ENCODE measurements at places on chromosomes 6 and 20.

- no peak for DNase-seq
Measured at GRCh38 chr20:59817846-59818615, 115.4 kb downstream of the SYCP2 start.

GRCh38 chr20:21396599-21397340 is 556 bp downstream of the NKX2-4 start:
- DNase-seq = peak; percentile 2

DNA sequence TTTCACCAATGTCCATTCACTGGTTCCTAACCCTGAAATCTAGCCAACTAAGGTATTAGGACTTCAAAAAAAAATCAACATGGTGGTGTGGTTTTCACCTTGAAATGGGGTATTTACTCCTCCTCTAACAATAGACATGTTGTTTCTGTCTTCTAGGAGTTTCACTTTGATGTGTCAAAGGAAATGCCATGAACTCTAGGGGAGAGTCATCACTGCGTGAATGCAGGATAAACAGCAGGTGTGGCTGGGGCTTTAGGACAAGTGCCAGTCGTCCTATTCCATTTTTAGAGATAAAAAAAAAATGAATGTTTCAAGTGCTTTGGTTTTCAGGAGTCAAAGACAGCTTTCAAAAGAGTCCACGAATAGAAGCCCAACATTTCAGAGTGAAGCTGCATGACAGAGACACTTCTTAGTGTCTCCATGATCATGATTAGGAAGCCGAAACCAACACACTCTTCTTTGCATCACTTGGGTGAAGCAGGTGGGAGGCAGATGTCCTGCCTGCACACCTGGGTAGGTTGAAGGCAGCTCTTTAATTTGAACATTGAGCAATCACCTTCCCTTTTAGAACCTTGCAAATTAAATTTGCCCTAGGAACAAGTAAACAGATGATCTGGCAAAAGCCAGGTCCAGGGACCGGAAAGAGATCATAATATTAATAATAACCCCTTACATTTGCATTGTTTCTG is 328.5 kb upstream of the PRDM1 start:
- no peak for DNase-seq

DNA sequence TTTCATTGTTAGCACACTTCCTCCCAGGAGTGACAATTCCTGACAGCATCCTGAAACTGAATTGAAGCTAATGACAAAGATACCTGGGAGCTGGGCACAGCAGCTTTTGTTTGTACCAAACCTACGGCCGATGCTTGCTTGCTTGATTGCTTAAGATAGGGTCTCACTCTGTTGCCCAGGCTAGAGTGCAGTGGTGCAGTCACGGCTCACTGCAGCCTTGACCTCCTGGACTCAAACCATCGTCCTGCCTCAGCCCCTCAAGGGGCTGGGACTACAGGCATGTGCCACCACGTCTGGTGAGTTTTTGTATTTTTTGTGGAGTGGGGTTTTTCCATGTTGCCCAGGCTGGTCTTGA is 84.7 kb upstream of the SCP2D1 start:
- no peak for DNase-seq

DNA sequence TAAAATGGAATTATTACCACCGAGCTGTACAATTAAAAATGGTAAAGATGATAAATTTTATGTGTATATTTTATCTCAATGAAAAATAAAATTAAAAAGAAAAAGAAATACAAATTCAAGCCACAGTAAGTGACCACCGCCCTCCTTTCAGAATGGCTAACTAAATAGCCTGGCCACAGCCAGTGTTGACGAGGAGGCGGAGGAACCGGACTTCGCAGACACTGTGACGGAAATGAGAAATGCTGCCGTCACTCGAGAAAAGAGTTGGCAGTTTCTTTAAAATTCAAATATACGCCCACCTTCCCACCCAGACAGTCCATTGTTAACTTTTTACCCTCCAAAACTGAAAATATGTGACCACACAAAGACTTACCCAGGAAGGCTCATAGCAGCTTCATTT is 50.0 kb downstream of the FOXF2 start:
- DNase-seq = no peak

- DNase-seq = no peak
Measured at GRCh38 chr6:7629321-7629720, 39.3 kb downstream of the SNRNP48 start.

- no peak for DNase-seq
Measured at GRCh38 chr6:115629415-115629814, 431.3 kb downstream of the FRK start.

DNA sequence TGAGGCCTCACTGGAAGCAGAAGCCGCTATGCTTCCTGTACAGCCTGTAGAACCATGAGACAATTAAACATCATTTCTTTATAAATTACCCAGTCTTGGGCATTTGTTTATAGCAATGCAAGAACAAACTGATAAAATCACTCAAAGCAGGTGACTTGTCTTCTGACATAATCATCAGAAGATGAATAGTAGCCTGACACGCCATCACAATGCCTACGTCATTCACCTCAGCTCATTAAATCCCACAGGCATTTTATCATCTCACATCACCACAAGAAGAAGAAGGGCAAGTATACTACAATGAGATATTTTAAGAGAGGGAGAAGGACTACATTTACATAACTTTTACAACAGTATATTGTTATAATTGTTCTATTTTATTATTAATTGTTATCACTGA is 3.1 kb upstream of the CAP2 start:
- DNase-seq = no peak

- DNase-seq = no peak
Measured at GRCh38 chr6:148689168-148689567, 57.7 kb upstream of the UST start.

DNA sequence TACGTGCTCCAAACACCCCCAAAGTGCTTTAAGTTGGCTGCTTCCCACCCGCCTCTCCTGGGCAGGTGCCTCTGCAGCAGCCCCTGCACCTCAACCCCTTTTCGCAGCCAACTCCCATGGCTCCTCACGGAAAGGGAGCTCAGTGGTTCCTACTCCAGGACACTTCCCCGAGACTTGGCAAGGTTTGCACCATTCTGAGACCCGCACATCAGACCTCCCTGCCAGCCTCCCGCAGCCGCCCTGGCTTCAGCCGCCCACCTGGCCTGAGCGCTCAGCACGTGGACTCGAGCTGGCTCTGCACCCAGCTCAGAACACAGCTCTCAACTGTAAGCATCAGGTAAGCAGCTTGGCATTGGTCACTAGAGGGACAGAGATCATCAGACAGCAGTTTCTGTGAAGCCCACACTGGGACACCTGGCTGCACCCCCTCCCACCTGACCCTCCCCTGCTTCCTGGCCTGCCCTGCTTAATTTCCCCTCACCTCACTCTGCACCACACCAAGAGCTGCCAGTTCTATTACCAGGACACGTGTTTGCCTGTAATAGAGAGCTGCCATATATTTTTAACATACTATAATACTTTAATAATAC is 28.5 kb downstream of the GMDS start:
- DNase-seq = no peak

DNA sequence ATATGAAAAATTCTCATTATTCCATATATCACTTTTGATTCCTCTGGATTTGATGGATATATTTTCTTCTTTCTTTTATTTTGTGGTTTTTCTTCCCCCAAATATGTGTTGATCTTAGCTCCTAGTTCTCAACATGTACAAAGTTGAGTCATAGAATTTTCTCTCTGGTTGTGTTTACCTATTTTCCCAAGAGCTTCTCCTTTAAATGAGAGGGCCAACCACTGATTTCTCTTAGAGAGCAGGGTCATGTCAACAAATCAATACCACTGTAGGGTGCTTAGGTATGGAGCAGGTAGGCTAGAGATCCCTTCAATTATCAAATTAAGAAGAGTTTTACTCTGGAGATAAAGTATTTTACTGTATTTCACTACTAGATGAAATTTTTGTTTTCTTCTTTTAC is 145.7 kb downstream of the BMP5 start:
- DNase-seq = no peak

DNA sequence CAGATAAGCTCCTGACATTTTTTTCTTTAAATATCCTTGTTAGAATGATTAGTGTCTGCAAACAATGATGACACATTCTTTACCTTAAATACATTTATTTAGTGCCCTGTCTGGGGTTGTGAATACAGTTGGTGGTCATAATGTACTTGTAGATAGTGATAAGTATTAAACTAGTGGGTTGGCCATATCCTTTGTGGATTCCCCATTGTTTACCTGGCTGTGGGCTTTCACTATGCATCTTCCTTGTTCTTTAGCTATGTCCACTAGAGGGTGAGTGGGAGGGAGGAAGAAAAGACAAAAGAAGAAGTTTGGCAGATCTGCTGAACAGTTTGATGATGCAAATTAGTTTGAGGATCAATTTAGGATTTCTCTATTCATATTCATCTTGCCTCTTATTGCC is 15.7 kb downstream of the HS3ST5 start:
- DNase-seq = no peak

DNA sequence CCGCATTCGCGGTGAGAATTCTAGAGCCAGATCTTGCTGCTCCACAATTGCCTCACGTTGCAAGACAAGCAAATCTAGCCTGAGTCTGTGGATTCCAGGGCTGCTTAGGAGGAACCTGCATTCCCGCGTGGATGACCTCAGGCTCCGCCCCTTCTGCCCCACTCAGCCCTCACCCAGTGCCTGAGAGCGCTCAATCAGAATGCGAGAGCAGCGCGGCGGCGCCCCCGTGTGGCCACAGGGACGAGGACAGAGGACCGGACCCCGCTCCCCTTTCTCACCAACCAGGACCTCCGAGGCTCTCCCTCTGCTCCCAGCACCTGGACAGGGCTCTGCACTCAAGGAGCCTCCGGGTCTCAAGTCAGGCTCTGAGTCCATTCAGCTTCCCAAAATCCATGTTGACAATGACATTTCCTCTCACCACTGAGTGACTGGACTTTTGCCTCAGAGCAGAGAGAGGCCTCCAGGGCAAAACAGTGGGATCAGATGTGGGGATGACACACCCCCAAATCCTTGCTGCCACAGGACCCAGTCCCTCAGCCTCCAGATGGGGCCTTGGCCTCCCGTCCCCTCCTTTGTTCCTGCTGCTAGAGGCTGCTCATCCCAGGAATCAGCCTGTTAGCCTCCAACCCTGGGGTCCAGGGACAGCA is 52.0 kb downstream of the RPP21 start:
- DNase-seq = peak; percentile 90

DNA sequence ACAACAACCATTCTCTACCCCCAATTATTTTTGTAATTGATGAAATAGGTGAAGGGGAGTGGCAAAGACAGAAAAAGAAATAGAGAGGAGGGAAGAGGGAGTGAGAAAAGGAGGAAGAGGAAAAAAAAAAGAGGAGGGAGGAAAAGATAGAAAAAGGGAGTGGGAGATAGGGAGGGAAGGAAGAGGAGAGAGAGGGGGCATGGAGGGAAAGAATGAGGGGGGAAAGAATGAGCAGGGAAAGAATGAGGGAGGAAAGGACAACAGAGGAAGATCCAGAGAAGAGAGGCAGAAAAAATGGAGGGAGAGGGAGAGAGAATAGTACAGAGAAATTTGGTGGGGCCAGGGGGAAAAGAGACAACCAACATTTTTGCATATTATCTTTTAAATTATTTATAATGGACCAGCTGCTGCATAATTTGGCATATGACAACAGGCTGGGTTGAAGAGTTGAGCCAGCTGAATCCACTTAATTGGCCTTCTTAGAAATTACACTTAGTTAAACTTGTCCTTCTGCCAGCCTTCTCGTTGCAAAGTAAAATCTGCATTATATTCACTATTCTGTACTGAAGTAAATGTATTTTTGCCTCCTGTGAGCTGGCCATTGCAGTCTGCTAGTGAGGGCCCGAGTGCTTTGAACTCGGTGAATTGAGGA is 101.0 kb downstream of the ARHGAP18 start:
- DNase-seq = no peak

DNA sequence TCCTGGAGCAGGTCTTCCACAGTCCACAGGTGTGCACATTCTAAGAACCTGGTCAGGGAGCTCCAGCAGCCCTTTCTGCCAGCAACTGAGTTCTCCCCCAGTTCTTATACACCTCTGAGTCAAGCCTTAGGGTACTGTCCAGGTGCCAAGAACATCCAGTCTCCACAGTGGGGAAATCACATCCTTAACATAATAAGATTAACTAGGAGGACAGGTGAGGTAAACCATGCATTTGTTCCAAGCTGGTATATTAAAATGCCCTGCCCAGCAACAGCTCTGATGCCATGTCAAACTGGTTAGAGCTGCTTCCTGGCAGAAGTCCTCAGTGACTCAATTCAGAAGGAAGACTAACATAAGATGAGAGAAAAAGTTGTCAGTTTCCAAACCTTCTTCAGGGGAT is 303.9 kb upstream of the SGK1 start:
- DNase-seq = no peak

DNA sequence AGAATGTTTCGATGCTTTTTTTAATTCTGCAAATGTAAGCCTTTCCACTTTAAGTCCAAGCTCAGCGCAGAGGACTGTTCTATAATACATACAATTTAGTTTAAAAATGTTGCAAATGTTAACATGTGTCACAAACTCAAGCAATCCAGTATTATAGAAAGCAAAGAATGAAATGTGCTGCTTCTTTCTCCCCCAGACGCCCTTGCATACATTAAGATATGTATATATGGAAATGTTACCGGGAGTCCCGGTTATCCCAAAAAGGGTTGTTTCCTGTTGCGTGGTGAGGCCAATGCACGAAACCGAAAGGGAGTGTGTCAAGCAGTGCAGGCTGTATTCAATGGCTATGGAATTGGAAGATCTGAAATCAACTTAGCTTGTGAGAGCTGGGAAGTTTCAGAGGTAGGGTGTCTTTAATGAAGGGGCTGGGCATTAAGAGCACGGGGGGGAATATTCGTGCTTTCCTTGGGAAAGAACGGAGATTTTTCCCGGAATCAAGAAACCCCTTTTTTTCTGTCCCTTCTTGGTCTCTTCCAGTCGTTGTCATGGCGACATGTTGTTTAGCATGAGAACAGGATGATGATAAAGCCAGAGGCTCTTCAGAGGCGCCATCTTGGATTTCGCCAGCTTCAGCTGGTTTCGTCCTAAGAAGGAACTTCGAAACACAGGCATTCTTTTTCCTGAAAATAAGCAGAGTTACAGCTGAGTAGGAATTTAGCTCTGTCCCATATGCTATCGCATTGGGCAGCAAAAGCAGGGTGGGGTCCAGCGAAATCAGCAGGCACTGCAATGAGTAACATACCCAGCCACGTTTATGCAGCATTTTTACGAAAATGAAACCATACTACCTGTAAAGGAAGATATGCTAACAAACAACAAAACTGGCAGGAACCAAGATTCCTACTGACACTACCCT is 10.1 kb upstream of the NQO2 start:
- DNase-seq = peak; percentile 45

Measured in stimulated activated CD4-positive, alpha-beta T cell treated with anti-CD3 and anti-CD28 coated beads, Interleukin-12 subunit alpha, Interleukin-12 subunit beta, amount 100 ng/mL, for 4 hours (primary cell).